NCI-H526 treated with DMSO at 0.1 percent for 48 hours (cell line): ENCODE measurements at places on chromosomes 12 and 14.

GRCh38 chr14:95452176-95452892 is 64.1 kb downstream of the SYNE3 start:
- peak; percentile 63 for DNase-seq

DNA sequence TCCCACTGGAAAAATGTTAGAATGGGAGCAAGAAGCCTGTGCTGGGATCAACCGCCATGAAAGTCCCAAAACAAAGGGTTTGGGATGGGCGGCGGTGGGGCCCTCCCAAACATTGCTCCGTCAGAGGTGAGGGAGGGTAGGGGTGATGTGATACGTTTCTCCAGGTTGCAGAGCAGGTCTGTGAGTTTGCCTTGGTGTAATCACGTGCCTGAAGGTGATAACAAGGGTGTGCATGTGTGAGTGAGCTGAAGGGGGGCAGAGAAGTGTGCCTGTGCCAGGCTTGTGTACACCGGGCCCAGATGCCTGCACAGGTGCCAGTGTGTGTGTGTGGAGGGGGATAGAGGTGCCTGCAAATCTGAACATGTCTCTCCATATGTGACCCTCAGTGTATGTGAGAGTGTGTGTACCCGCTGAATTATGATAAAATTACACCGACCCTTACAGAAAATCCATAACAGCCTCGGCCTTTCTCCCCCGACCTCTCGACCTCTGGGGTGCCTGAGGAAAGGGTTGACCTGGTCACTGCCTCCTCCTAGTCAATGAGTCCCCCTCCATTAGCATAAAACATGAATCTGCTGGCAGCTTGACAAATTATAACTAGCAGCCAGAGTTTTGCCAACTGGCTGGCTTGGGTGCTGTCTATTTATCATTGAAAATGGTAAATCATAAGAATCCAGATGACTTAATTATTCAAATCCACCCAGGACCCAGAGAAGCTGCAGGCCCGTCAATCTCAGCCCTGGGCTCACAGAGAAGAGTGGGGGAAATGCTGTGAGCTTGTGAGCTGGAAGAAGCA is 55.6 kb downstream of the SMUG1 start:
- DNase-seq = peak; percentile 57

DNA sequence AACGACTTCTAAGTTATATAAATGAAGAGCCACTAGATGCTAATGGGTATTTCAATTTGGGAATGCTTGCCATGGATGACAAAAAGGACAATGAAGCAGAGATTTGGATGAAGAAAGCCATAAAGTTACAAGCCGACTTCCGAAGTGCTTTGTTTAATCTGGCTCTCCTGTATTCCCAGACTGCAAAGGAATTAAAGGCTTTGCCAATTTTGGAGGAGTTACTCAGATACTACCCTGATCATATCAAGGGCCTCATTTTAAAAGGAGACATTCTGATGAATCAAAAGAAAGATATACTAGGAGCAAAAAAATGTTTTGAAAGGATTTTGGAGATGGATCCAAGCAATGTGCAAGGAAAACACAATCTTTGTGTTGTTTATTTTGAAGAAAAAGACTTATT is 52.8 kb downstream of the TMTC3 start:
- no peak for DNase-seq

- DNase-seq = no peak
These were observed 28.9 kb downstream of the RTRAF start for GRCh38 chr14:52018252-52018651.

GRCh38 chr14:104445086-104445485 is 134.5 kb upstream of the C14orf180 start:
- no peak for DNase-seq

DNA sequence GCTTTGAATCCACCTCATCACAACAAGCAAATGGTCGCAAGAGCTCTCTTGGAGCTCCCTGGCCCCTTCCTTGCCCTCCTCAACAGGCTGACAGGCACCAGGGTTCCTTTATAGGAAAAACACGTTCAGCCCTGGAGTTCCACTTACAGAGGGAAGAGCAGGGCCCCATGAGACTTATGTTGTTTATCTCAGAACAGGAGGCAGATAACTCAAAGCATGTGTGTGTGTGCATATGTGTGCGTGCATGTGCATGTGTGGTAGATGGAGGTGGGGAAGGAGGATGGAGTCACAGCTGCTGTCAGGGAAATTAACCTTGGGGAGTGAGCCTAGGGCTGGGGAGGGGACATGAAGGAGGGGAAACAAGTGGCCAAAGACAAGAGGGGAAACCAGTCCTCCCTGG is 138.1 kb downstream of the DPF3 start:
- no peak for DNase-seq

GRCh38 chr12:67426067-67426466 is 156.9 kb downstream of the CAND1 start:
- DNase-seq = peak; percentile 21

DNA sequence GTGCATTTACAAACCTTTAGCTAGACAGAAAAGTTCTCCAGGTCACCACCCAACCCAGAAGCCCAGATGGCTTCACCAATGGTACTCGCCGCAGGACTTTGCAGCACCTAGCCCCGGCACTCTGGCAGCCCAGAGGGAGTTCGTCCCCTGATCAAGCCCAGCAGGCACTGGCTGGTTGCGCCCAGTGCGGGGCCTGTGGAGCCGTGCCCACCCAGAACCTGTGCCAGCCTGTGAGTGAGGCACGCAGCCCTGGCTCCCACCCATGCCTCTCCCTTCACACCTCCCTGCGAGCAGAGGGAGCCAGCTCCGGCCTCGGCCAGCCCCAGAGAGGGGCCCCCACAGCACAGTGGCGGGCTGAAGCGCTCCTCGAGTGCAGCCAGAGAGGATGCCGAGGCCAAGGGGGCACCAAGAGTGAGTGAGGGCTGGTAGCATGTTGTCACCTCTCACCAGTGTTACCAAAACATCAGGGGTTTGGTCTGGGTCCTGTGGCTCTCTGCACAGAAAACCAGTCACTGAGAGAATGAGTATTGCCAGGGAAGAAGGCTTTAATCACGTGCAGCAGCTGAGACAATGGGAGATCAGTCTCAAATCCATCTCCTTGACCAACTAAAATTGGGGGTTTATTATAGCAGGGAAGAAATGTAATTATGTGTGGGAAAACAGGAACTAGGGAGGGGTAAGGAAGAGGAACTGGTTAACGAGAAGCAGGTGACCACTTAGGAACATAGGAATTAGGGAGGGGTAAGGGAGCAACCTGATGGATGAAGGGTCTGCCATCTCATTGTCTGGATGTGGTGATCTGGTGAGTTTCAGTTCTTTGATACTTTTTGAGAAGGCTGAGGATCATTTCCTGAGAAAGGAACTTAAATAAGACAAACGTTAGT is 151.3 kb downstream of the NUBPL start:
- DNase-seq = no peak

- no peak for DNase-seq
These were observed 1.8 kb upstream of the AHNAK2 start for GRCh38 chr14:104979758-104980610.

DNA sequence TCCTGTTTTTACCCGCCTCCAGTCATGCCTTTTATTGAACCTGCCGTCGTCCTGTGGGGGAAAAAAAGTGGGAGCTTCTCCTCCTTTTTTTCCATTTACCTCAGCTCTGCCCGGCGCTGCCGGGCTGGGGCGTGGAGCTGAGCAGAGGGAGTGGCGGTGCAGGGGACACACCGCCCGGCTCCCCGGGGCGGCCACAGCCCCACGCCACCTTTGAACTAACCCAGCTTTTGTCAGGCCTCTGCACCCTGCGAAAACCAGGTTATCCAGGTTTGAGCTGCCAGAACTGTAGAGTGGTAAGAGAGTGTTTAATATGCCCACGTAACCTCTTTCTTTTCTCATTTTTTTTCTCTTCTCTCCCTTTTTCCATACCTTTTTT is 161.0 kb upstream of the FKBP4 start:
- DNase-seq = no peak

DNA sequence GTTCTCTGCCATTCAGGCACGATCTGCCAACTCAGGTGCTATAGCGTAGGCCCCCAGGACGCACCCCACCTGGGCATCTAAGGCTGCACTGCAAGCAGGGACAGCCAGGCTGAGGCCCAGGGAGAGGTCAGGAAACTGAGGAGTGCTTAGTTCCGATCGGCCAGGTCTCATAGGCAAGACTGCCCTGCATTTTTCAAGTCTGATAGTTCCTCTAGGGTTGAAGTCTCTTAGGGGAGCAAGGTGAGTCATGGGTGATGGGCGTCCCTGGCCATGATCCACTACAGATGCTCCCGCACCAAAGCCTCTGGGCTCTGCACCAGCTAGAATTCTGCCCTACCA is 13.2 kb downstream of the NOPCHAP1 start:
- no peak for DNase-seq

GRCh38 chr14:71967704-71968103 is 35.5 kb downstream of the RGS6 start:
- no peak for DNase-seq

DNA sequence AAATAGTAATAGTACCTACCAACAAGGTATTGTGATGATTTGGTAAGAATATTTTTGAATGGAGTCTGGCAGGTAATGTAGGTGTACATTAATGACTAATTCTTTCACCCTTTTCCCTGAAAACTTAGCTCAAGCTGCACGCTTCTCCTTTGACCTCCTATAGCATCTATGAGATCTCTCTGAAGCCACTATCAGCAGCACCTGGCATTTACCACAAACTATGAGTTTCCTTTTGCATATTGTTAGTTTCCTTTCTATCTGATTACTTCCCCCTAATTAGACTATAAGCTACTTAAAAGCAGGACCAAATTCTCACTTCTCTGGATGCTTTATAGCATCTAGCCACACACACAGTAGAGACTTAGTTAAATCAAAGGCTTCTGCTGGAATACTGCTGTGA is 48.1 kb downstream of the SLC8A3 start:
- no peak for DNase-seq

- no peak for DNase-seq
These were observed 129.0 kb downstream of the RFLNA start for GRCh38 chr12:124423761-124424515.

DNA sequence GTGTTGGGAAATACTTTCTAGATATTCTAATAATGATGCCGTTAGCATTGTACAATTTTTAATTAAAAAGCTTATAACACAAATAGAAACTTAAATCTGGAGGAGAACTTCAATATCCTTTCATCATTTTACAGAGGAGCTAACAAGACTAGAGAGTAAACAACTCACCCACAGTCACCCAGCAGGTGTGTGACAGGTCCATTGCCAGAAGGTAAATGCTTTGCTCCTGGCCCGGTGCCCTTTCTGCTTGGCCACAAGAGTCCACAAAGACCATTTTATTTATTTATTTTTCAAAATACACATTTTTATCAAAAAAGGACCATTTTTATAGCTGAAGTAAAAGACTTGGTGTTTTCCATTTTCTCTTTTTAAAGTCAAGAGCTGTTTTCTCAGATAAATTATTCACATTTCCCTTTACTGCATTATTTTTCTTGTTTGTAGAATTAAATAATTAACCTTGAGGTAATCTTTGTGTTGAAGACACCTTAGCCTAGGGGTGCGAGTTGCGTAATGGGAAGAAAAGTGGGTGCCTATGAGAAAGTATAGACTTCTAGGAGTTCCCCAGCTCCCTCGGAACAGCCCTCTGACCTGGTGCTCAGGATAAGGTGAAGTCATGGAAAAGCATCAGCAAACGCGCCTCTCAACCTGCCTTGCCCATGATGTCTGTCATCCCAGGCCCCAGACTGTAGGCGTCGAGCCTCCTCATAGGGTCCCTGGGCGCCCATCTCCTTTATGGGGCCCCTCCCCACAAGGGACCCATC is 26.3 kb upstream of the AMIGO2 start:
- no peak for DNase-seq

GRCh38 chr14:93997916-93998870 is 1.1 kb downstream of the CCDC197 start:
- no peak for DNase-seq

- no peak for DNase-seq
These were observed 250.5 kb upstream of the PELI2 start for GRCh38 chr14:55867719-55868118.

DNA sequence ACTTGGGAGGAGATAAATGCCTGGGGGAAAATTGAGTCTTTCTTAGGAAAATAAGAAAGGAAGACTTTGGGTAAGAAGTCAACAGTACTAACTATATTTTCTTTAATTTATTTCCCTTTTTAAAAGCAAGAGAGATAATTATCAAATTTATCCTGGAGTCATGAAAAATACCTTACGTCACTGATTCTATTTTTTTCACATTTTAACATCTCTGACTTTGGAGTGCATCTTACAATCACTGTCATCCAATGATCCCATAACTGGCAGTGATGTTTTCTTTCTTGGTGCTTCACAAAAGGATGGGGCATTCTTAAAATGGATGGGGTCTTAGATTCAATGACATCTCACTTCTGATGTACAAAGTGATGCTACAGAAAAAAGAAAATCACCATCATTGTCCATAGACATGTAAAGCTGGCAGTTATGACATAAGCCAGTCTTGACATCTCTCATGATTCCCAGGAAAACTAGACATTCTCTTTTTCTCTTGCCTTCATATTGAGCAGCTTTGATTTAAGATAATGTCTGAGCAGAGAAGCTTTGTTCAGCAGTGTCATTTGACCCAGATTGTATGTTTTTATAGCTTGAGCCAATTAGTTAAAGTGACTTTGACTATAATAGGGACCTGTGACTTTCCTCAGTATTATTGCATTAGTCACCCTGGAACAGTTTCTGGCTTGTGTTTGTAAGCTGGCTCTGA is 236.2 kb downstream of the EGLN3 start:
- no peak for DNase-seq
